Right renal pelvis (tissue), 4 donors: ENCODE measurements at places on chromosomes 5 and 9.

- no peak for DNase-seq
Observed at GRCh38 chr9:79473704-79474103, 98.1 kb upstream of the TLE4 start.

GRCh38 chr5:117731446-117731845 lies 1156.8 kb upstream of the SEMA6A start:
- DNase-seq = no peak

DNA sequence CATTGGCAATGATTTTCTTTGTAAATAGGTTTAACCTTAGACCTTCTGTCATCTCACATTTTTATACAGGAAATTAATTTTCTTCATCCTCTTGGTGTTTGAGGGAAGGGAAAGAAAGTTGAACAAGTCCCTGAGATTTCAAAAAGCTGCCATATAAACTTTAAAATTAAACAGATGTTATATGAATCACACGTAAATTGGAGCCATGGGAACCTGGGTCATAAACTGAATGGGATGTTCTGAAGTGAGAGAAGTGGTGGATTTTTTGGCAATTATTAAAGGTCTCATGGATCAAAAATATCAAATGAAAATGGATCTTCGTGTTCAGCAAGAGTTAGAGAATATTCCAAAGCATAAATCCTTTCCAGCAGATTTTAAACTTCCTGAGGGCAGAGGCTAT lies 242.2 kb downstream of the DMRT2 start:
- DNase-seq = no peak

DNA sequence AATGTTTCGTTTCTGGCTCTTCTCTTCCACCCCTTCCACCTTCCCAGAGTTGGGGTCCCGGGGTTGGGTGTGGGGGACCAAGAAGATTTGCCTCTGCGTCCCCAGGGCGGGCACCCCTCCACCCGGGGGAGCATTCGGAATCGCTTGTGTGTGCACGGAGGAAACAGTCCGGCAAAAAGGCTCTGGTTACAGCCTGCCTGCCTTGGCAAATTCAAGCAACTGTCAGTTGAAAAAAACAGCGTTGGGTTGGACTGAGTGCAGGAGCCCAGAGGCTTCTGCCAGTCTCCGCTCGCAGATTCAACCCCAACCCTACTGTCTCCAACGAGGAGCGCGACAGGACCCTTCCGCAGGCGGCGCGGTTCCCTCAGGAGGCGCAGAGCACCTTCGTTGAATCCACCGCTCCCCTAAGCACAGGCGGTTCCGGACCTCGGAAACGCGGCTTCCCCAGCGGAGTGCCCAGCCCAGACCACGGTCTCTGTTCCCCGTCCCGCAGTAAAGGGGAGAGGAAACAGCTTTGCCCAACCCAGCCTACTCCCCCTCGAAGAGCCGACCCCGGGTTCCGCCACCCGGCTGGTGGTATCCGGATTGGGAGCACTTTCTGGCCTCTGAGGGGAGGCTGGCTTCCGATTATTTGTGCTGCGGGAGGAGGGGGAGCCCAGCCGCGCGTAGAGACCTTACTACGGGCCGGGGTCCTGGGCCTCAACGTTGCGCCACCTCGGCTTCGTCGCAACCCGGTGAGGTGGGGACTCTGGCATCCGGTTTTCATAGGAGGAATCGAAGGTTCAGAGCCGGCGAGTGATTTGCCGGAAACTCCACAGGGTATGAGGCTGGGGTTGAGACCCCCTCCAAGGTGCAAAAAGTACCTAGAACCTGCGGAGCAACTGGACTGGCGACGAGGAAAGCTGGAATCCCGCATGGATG lies 9.6 kb downstream of the LHX6 start:
- no peak for DNase-seq

GRCh38 chr5:7396713-7397454 lies 946 bp downstream of the ADCY2 start:
- no peak for DNase-seq

DNA sequence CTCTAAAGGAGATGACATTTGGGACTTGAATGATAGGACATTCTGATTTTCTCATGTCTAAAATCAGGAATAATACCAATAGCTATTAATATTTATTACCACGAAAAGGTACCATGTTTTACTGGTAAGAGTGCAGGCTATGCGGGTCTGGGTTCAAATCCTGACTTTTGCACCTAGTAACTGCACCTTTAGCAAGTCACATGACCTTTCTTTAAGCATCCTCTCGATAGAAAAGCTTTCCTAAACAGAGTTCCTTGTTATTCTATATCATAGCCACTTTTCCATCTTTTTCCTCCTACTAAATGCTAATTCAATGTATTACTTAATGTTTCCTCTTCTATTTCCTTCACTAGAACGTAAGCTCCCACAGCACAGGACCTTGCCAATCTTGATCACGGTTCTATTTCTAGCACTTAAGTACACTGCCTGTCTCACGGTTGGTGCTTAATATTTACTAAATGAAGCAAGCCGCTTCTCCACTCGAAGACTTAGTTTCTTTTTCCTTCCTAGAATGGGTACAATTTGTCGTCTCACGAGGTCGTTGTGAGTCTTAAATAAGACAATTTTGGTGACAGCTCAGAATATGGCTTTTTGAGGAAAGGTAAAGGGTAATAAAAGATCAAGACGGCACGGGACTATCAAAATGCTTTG lies 816 bp downstream of the RBM18 start:
- no peak for DNase-seq

DNA sequence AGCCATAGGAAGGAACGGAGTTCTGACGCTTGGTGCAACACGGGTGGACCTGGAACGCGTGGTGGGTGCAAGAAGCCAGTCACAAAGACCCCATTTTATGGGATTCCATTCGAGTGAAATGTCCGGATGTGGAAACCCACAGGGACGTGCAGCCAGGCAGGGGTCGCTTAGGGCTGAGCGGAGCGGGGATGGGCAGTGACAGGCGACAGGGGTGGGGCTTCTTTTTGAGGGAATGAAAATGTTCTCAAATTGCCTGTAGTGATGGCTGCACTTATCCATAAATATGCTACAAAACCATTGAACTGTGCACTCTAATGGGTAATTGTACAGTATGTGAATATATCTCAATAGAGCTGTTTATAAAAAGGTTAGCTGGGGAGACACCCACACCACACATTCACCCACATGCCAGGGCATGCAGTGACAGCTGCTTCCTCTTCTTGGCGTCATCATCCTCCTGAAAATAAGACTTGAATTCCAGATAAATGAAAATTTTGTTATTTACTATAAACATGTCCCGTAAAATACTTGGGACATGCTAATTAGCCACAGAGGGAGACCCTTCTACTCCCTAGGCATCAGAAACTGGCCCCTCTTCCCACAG lies 71.3 kb upstream of the OLFM1 start:
- DNase-seq = no peak
